ENCODE measurements at places on chromosomes 3 and 15. TPM values are rescaled to one million over a fixed set of nuclear protein-coding genes. Genes with fewer than 3 reads are reported as not detected.
A peak's percentile ranks its signal among the peaks of the same experiment; 100 is the strongest.

DNA sequence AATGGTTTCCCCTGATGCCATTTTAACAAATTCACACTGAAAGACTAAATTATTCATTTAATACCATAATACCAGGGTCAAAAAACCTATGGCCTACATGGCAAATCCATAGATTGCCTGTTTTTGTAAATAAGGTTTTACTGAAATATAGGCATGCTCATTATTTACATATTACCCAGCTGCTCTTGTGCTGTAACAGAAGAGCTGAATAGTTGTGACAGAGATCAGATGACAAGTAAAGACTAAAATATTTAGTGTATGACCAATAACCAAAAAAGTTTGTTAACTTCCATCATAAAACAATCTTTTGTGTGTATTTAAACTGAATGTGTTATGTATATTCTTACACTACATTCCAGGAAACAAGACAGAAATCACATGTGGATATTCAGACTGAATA, 60.2 kb downstream of the DENND4A start:
- DNase-seq: no peak

DNA sequence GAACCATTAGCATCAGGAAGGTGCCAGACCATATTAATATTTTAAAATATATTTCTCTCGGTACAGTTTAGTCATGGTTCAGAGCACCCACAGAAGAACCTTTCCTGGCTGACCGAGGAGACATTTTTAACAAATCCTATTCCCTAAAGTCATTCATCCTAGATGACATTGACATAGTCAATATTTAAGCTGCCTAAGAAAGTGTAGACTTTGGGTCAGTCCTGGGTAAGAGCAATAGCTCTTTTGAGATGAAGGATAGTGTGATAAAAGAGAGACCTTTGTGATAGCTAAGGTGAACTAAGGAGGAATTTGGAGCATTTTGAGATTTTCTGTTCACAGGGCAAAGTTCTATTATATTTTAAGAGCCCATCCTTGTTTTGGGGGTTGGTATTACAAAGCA, 47.5 kb downstream of the ZNF609 start:
- no peak for DNase-seq

DNA sequence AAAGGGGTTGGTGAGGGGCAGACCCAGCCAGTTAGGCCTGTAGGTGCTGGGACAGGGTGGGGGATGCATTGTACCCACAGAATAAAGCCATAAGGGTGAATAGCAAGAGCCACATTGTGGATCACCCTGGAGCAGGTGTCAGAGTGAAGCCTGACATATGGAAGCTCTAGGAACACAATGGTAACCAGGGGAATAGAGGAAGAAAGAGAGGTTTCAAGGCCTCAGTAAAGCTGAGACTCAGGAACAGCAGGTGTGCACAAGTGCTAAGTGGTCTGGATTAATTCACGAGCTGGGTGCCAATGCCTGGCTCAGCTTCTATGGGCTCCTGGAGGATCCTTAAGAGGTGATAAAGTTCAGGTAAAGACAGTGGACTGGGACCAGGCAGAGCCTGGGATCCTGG, 323.7 kb upstream of the CTNNB1 start:
- DNase-seq: no peak

GRCh38 chr3:7146529-7146928, 285.6 kb downstream of the GRM7 start:
- no peak for DNase-seq

DNA sequence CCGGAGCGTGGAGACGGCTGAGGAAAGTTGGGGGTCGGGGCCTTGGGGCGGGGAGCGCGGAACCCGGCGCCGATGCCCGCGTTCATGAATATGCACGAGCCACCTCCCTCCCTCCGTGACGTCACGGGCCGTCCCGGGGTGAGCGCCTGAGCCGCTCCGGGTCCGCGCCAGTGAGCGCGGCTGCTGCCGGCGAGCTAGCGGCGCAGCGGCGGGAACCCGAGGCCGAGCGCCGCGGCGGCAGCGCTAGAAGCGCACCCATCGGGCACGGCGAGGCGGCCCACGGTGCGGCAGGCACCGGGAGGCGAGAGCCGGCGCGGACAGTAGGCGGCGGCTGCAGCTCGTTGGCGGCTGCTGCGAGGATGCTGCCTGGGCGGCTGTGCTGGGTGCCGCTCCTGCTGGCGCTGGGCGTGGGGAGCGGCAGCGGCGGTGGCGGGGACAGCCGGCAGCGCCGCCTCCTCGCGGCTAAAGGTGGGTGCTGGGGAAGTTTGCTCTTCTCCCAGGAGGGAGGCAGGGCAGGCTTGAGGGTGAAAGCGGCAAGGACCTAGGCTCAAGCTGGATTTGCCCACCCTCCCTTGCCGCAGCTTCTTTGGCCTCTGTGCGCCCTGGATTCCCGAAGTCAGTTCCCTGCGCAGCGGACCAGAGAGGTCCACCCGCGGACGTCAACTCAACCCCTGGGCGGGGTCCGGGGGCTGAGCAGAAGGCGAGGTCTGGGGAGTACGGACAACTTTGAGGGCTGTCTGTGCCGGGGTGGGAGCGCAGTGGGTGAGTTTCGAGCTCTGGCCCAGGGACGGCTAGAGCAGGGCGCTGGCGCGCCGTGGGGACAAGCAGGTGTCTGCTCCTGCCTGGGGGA, at the start of gene CLSTN2:
TSS of gene CLSTN2 (plus strand) at position 170 of the 850 bp plus-strand sequence.
- DNase-seq: peak; percentile 64

DNA sequence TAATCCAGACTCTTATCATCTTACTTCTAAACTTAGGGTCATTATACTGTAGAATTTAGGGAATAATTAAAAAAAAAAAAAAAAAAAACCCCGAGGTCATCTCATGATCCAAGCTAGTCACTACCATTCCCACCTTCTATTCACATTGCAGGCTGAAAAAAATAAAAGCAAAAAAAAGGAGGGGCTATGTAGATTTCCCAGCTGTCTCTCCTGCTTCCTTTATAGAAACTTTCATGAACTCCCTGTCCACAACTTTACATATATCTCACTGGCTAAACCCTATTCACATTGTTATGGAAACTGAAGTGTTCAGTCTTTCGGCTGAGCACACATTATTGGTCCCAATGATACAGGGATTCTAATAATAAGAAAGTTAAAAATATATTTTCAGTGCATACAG, 156.2 kb upstream of the TP63 start:
- no peak for DNase-seq

GRCh38 chr3:173065543-173065981, 75.5 kb downstream of the SPATA16 start:
- DNase-seq: peak; percentile 22

DNA sequence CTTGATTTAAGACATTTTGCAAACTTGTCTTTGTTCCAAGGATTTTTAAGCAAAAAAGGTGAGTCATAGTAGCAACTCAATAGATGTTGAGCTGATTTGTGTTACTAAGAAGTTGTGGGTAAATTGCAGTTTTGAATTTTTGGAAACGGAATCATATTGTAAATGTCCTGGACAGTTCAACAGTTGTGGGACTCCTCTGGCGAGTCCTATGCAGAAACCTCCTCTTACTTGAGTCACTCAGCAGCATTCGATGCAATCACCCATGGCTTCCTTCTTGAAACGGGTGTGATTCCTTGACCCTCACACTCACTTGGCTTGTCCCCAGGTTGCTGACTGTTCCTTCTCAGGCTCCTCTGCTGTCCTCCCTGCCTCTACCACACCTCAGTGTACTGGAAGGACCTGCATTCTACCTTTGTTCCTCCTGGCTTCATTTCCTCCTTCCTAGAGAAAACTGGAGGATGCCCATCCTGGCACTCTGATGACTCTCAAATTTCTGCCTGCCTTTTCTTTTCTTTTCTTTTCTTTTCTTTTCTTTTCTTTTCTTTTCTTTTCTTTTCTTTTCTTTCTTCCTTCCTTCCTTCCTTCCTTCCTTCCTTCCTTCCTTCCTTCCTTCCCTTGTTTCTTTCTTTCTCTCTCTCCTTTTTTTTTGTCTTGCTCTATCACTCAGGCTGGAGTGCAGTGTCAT, 52.8 kb upstream of the DGKG start:
- DNase-seq: no peak

GRCh38 chr3:109384164-109384563, 46.8 kb upstream of the DPPA4 start:
- DNase-seq: no peak

- DNase-seq: no peak
These were observed 352.5 kb upstream of the C2CD4B start for GRCh38 chr15:62517541-62517940.

DNA sequence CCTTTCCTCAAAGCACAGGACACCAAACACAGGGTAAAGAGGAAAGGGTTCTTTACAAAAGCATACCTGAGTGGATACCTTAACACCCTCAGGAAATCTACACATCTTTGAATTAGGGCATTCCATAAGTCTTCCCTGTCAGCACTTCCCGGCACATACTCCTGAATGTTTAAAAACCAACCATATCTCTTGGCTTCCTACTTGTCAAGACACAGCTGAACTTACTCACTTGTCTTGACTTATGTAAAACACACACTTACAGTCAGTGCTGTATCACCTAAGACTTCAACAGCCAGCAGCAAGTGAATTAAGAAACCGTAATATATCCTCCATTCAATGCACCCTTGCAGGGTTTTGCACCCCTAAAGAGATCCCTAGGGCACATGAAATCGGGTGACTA, 17.5 kb downstream of the IL1RAP start:
- DNase-seq: no peak

DNA sequence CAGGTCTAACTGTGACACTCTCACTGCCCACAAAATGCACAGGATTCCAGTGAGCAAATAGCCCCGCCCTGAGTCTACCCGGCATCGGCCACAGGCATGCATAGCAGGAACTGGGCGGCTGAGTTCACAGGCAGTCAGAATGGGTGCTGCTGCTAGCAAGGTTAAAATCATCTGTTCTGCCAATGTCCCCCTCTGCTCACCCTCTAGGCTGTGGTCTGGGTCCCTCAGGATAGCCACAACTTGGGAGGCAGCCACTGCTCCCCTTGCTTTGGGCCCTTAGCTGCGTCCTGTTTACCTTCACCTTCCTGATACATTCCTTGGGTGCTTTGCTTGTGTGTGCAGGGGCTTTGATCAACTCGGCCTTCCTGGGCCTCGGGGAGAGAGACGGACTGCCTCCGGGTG, 232.9 kb upstream of the RGMA start:
- DNase-seq: no peak

- DNase-seq: peak; percentile 63
These were observed at the start of gene CORO2B for GRCh38 chr15:68578980-68579935. CORO2B (plus strand) TSS chr15:68578993; CDS start chr15:68579263, 270 bp downstream.

- no peak for DNase-seq
These were observed 120.2 kb downstream of the MEGF11 start for GRCh38 chr15:66133247-66133885.

GRCh38 chr3:193207290-193208273, 33.4 kb upstream of the PLAAT1 start:
- DNase-seq: no peak

DNA sequence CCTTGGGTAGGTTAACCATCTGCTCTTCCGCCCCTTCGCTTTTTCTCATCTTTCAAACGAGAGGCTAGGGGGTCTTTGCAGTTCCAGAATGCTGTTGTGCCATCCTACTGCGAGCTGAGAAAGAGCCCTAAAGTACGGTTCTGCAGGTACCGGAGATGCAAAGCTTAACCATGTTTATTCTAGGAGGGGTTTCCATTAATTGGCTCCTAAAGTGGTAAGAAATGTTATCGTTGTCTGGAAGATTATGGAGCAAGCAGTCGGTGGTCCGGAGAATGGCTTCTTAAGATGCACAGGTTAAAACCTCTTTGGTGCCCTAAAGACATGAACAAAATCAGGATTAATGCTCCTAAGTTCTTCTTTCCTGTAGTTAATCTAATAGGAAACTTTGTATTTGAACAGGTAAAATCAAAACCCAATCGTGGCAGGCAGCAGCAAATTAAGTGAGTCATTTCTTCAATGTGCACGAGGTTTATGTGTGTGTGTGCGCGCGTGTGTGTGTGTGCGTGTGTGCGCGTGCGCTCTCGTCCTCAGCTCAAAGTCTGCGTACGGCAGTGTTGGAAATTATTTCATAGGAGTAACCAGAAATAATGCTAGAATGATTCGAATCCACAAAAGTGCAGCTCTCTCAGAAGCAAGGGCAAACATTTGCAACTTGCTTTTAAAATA, 772 bp downstream of the FAM81A start:
- no peak for DNase-seq

- DNase-seq: no peak
These were observed 185.4 kb downstream of the SUCNR1 start for GRCh38 chr3:152058856-152059255.

- DNase-seq: no peak
These were observed 25.4 kb downstream of the COMMD2 start for GRCh38 chr3:149726716-149727407.

DNA sequence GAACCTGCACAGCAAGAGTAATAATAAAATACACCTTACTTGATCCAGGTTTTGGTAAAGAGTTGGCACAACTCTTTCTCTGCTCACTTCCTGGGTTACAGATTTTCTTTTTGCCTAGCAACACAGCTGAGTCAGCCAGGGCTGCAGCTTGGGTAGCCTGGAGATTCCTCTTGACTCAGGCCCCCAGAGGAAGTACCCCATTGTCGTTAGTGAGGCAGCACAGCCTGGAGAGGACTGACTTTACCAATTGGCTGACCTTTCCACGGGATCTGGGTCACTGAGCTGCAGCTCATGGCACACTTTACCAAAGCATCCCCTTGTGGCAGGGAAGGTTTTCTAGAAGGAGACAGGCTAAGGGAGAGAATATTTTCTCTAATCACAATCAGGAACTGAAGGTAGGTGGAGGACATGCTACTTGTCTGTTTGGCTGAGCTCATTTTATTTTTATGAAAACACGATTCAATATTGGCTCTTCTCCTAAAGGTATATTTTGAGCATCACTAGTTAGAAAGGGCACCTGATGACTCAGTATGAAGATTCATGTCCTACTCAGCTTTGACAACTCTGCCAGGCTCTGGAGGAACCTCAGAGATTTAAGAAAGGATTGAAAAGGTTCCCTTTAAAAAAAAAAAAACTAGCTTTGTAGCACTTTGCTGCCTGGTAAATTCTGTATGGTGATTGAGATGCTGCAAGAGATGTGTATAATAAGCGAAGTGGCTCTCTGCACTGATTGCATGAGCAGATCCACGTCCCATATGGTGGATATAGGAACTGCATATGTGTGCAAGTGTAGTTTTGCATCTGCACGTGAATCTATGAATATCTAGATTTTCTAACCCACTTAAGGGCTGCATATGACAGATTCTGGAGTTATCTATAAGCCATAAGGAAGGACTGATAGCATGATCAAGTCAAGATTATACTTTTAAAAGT, 124.8 kb downstream of the CHDH start:
- no peak for DNase-seq

GRCh38 chr3:175518459-175518858, 659.3 kb downstream of the NAALADL2 start:
- DNase-seq: no peak

- DNase-seq: peak; percentile 85
These were observed at the start of gene FRMD4B for GRCh38 chr3:69385723-69386555. FRMD4B (minus strand) TSS chr3:69386088; CDS start chr3:69385989, 99 bp downstream.

The ARNT2 gene
- 0.71 TPM for polyA plus RNA-seq

The SLC28A1 gene
- polyA plus RNA-seq: 1.3 TPM

The PDE12 gene
- polyA plus RNA-seq: 4.6 TPM

The FMN1 gene
- 0.22 TPM for polyA plus RNA-seq

The WDR5B gene
- polyA plus RNA-seq: 1.8 TPM

The NAALADL2 gene
- polyA plus RNA-seq: 0.66 TPM

The CRTAP gene
- polyA plus RNA-seq: 57.9 TPM

Measured in heart right ventricle (tissue), 16 donors.